ENCODE measurements at places on chromosomes 6 and 20. TPM values are rescaled to one million over a fixed set of nuclear protein-coding genes. Genes with fewer than 3 reads are reported as not detected.

- H3K4me1 ChIP-seq: no peaks in the 10 kb centered on the region
- no peak overlapping the region for H3K27ac ChIP-seq
- no peaks in the 10 kb centered on the region for H3K27me3 ChIP-seq
Measured at GRCh38 chr6:167993831-167994230, 3.6 kb upstream of the KIF25 start.

HLA-DRB5 gene
- not detected for total RNA-seq

HTR1B gene
- 2.2 TPM for total RNA-seq

- H3K4me3 ChIP-seq: no peak overlapping the region
- no peaks in the 10 kb centered on the region for H3K4me1 ChIP-seq
- H3K27me3 ChIP-seq: no peaks in the 10 kb centered on the region
- no peaks in the 10 kb centered on the region for H3K36me3 ChIP-seq
Measured at GRCh38 chr6:151705993-151706733, 101.3 kb upstream of the ESR1 start.

Data from cardiac muscle cell (in vitro differentiated cells and primary cell).